ENCODE measurements at places on chromosomes 7 and 10.

GRCh38 chr10:62858364-62858763, 42.2 kb upstream of the EGR2 start:
- DNase-seq, result no peak

DNA sequence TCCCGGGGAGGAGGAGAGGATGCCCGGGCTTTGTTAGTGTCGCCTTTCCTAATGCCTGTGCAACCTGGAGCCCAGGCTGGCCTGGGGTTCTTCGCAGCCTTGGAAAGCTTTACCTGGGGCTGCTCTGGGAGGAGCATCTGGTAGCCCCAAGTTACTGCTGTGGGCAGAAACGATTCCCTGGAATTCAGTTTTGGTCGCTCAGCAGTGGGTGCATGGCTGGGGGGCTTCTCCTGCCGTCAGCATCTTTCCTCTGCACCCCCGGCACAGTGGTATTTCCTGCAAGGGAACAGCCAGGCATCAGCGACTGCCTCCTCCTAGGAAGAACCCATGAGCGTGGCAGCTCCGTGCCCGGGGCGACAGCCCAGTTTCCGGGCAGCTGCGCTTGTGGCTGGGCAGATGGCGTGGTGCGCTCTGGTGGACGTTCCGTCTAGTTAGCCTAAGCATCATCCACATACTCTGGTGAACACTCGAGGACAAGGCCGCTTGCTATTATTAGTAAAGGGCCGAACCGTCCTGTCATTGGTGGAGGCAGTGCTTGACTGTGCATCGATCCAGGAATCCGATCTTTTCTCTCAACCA, 107.0 kb upstream of the BTBD16 start:
- DNase-seq, result no peak

DNA sequence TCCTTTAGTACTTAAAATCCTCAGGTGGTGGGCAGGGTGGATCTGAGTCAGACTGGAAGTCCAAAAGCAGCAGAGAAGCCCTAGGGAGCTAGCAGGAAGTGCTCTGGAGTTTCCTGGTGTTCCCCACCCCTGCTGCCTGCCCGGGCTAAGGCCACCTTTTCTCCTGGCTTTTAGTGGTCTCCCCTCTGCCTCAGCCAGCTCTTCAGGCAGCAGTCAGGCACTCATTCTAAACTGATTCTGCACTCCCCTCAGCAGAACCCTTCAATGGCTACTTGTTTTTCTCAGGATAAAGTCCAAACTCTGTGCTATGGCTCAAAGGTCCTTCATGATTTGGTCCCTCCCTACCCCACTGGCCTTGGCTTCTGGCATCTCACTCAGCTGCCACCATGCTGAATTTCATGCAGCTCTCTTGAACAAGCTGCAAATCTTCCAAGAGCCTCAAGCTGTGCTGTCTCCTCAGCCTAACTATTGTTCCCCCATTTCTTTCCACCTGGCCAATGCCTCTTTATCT, 28.9 kb upstream of the DNMBP start:
- DNase-seq, result no peak

DNA sequence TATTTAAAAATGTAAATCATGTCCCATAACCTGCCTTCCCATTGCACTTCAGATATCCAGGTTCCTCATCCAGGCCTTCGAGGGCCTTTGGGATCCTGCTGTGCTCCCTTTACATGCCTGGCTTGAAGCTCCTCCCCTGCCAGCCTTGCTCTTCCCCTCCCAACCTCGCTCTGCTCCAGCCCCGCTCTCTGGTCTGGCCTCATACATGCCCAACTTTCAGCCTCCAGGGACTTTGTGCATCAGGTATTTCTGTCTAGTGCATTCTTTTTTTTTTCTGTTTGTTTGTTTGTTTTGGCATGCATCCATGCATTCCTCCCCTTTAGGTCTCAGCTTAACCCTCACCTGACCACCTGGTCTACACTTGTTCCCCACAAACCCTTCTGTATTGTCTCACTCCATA, 160.3 kb downstream of the SNX10 start:
- no peak for DNase-seq

All from CD4-positive, alpha-beta T cell treated with Interleukin-4 for 4 hours (primary cell).